ENCODE measurements at places on chromosomes 16 and 17.

GRCh38 chr16:84599521-84600202 is 18.2 kb downstream of the COTL1 start:
- DNase-seq, result no peak

- no peak for DNase-seq
These were observed 184.6 kb downstream of the CNTNAP4 start for GRCh38 chr16:76461836-76462235.

DNA sequence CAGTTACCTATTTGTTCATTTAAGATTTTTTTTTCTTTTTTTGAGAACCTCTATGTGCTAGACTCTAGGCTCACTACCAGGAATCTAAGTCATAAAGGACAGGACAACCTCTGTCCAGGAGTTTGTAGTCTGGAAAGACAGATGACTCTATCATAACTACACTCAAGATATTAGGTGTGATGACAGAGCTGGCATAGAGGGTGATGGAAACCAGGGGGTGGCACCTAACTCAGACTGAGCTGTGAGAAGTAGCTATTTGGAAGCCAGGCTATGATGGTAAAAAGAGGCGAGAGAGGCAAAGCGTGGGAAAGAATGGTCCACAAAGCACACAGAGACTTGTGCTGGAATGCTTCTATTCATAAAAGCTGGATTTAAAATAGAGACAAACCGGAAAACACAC is 372.3 kb downstream of the SEC14L1 start:
- no peak for DNase-seq

DNA sequence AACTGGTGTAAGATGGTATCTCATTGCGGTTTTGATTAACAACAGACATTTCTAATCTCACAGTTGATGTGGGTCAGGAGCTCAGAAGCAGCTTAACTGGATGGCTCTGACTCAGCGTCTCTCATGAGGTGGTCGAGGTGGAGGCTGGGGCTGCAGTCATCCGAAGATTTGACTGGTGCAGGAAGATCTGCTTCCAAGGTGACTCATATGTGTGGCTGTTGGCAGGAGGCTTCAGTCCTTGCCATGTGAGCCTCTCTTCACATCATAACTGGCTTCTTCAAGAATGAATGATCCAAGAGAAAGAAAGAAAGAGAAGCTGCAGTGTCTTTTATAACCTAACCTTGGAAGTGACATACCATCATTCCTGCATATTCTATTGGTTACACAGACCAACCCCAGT is 376.1 kb downstream of the SEC14L1 start:
- DNase-seq, result no peak

GRCh38 chr17:67279115-67279514 is 34.1 kb upstream of the HELZ start:
- no peak for DNase-seq

- no peak for DNase-seq
These were observed 19.0 kb downstream of the TRAF7 start for GRCh38 chr16:2174396-2175131.

DNA sequence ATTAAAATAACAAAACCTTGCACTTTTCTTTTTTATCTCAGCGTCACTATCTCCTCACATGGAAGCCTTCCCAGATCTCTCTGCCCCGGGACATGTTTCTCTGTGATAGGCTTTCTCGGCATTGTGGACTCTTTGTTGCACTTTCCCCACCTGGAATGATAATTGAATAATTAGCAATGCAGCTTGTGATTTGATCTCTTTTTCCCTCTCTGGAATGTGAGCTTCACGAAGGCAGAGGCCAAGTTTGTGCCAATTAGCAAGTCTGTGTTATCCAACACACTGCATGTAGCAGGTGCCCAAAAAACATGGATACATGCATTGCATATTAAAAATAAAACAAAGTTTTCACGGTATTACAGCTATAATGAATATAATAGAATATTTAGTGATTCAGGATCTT is 431.2 kb downstream of the HAPSTR1 start:
- no peak for DNase-seq

GRCh38 chr16:55809851-55810250 is 23.0 kb downstream of the CES1 start:
- DNase-seq, result no peak

GRCh38 chr17:11779892-11780291 is 181.6 kb downstream of the DNAH9 start:
- DNase-seq, result no peak

Data from NCI-H526 (cell line).